Left renal pelvis (tissue), 4 donors: ENCODE measurements at places on chromosomes 1 and 21.

- no peak for DNase-seq
These were observed 476 bp downstream of the BATF3 start for GRCh38 chr1:212699104-212699624.

- DNase-seq: no peak
These were observed 3.0 kb upstream of the KRTAP15-1 start for GRCh38 chr21:30437010-30437565.

- DNase-seq: no peak
These were observed 2.8 kb upstream of the C1orf162 start for GRCh38 chr1:111471012-111471411.

DNA sequence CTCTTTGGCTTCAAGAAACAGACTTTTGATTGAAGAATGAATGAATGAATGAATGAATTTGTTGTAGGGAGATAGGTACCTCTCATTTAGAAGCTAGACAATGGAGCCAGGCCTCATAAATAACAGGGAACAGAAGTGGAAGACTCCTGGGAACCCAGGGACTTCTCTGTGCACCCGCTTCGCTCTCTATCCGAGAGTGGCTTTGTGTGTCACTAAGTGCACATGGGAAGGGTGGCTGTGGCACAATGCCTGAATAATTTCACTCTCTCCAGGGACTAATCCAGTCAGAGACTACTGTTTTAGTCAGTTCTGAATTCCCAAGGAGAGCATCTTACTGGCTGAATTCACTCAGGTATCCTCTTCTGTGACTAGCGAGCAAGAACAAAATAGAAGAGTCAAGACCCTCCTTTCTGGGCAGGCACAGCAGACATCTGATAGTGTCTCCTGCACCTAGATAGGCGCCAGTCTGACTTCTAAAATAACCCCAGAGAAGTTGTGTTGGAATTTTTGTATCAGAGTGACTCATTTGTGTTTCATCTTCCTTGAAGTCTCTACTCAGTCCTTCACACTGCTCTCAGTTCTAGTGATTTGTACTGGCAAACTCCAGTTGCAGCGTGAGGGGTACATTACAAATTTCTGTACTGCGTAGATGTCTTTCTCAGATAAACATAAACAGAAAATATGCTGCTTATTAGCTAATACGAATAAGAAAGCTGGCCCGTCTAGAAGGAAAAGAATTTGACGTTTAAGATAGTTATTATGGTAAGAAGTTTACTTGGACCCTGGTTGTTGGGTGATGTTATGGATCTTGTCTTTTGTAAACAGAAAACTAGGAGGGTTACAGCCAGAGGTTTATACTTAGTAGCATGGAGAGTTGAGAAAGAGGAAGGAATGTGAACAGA, 34.0 kb downstream of the BACH1 start:
- DNase-seq: no peak

DNA sequence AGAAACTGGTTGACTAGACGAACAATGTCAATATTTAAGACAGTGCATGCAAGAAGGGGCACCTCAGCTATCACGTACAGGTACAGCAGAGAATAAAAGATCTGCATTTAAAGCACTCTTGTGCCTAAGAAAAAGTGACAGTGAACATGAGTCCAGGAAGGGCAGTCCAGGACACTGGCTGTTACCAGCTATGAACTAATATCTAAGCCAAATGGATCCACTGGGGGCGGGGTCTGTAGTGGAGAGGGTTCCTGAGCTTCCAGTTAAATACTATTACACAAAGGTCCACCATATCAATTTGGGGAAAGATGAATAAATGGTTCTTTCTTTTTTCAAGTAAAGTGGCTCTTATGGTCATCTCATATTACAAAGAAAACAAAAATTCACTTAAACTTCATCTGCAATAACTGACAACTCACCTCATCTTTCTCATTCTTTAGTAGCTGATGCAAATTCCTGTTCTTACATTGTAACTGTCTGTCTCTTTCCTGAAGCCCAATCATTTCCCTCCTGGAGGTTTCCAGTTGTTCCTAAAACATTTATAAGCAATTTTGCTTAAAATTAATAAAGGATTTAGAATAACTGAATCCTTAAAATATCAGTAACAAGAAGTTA, 24.5 kb downstream of the SSX2IP start:
- DNase-seq: no peak

GRCh38 chr21:34983680-34984086, 65.4 kb downstream of the RUNX1 start:
- no peak for DNase-seq
